ENCODE measurements at places on chromosomes 16 and 17. TPM values are rescaled to one million over a fixed set of nuclear protein-coding genes. Genes with fewer than 3 reads are reported as not detected.

The HOXB4 gene
- total RNA-seq, result 8.9 TPM

The GRAPL gene
- under 0.01 TPM for total RNA-seq

The DRC3 gene
- total RNA-seq, result 0.33 TPM

The HBQ1 gene
- total RNA-seq, result not detected

The TSPAN10 gene
- 3.0 TPM for total RNA-seq

The IL21R gene
- 7.4 TPM for total RNA-seq

The CD7 gene
- under 0.01 TPM for total RNA-seq

The ODAD4 gene
- total RNA-seq, result 1.3 TPM

DNA sequence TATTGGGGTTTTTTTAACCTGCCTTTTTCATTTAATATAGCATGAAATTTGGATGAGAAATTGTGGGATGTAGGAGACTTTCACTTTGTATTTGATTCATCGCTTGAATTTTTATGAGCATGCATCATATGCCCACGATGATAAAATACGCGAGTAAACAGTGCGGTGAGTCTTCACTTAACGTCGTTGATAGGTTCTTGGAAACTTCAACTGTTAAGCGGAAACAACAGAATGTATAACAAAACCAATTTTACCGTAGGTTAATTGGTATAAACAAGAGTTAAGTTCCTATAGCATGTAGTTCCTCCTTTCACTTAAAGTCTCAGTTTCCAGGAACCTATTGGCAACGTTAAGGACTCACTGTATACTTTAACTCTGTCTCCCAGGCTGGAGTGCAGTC lies 28.7 kb downstream of the MMP15 start:
- no peak for DNase-seq

DNA sequence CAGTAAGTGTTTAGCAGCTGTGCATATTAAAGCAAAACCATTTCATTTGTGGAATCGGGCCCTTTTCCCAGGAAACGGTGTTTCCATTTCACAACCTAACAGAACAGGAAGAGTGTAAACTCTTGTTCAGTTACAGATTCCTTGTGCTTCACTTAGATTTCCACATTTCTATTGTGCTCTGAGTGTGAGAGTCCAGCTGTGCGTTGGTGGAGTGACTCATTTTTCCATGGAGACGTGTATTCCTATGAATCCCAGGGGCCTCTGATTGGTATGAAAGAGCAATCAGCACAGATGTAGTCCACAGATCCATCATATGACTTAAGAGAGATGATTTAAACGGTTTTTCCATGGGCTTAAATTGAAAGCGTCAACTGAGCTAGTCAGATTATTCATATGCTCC lies 13.3 kb upstream of the CAVIN1 start:
- peak; percentile 99 for DNase-seq

GRCh38 chr17:40303009-40303657 lies 5.8 kb upstream of the RARA start:
- peak; percentile 85 for DNase-seq

GRCh38 chr16:4505356-4506147 lies 29.4 kb downstream of the HMOX2 start:
- no peak for DNase-seq

GRCh38 chr17:40086150-40087044 lies 14.0 kb downstream of the NR1D1 start:
- peak; percentile 49 for DNase-seq

GRCh38 chr17:13643180-13643579 lies 41.5 kb upstream of the HS3ST3A1 start:
- DNase-seq, result no peak

- DNase-seq, result peak; percentile 95
Measured at GRCh38 chr17:40284085-40284713, 3.5 kb upstream of the CDC6 start.

DNA sequence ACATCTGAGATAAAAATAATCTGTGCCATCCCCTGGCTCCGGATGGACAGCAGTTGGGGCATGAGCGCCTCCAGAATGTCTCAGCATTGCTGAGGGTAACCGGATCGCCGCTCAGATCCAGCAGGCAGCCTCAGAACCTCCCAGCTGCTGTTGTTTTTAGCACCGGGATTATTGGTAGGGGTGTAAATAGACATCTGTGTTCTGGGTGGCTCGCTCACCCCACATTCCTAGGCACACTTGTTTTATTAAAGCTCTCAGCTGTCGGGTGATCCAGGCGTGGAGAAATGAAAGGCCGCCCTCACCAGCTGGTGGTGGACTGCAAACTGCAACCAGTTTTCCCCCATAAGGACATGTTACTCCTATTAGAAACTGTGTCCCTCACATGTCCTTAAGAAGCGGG lies 32.1 kb downstream of the MYH3 start:
- DNase-seq, result no peak

DNA sequence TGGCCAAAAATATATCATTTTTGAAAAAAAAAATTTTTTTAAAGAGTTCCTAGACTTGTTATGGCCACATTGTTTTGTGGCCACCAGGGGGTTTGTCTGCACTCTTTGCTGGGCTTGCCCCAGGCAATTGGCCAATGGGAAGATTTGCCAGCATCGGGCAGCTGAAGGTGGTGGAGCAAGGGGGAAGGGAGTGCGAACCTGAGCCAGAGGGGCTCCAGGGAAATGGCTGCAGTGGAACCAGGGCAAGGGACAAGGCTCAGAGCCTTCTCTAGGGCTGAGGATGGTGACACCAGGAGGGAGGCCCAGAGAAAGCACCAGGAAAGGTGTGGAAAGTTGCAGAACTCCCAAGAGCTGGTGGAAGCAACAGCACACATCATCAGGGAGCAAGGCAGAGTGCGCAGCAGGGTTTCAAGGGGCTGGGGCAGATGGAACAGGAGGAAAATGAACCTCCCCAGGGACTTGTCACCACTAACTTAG lies 15.5 kb upstream of the CMIP start:
- DNase-seq, result peak; percentile 56

DNA sequence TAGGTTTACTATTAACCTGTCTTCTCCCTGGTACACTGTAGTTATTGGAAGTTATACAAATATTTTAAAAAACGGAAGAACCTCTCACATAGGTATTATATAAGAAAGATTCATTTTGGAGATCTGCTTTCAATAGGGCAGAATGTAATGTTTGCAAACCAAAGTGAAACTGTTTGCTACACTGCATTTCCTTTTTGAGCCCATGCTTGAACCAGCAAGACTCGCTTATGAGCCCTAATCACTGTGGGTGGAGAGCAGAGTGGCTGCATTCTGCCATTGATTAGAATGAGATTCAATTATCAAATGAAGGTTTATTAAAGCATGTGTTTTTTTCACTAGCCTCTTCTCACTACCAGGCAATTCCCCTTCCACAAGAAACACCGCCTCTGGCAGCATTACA lies 589.7 kb downstream of the CDH11 start:
- no peak for DNase-seq

DNA sequence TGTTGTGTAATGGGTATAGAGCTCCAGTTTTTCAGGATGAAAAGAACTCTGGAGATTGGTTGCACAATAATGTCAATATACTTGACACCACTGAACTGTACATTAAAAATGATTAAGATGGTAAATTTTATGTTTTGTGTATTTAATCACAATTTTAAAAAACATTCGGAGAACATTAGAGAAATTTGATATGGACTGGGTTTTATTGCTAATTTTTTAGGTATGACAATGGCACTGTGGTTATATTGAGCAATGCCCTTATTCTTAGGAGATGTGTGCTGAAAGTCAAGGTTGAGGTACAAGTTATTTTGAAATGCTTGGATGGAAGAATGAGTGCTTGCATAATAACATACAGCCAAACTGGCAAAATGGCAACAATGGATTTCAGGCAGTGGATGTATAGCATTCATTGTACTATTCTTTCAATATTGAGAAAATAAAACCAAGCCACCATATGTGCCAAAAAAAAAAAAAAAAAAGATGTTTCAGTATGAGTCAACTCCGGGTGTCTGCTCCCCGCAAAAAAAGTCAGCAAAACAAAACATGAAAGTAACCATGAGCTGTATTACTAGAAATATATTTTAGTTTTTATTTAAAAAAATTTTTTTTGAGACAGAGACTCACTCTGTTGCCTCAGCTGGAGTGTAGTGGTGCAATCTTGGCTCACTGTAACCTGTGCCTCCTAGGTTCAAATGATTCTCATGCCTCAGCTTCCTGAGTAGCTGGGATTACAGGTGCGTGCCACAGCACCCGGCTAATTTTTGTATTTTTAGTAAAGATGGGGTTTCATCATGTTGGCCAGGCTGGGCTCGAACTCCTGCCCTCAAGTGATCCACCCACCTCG lies 19.8 kb downstream of the HOXB1 start:
- DNase-seq, result peak; percentile 90

DNA sequence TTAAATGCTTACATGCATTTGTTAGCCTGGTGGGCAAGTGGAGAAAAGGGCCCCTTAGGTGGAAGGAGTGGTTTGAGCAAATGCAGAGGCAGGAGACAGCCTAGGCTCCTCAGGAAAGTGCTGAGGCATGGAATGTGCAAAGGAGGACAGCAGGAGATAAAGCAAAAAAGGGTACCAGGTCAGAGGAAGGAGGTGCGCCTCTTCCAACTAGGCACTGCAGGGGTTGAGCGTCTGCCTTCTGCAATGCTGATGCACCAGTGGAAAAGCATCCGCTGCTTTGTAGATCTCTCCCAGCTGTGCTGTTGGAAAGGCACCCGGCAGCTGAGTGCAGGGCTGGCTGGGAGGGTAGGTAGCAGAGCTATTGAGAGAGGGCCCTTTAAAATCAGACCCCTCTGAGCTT lies 287.0 kb upstream of the XYLT1 start:
- no peak for DNase-seq

- DNase-seq, result no peak
Measured at GRCh38 chr17:29867643-29868181, 62.3 kb downstream of the SSH2 start.

DNA sequence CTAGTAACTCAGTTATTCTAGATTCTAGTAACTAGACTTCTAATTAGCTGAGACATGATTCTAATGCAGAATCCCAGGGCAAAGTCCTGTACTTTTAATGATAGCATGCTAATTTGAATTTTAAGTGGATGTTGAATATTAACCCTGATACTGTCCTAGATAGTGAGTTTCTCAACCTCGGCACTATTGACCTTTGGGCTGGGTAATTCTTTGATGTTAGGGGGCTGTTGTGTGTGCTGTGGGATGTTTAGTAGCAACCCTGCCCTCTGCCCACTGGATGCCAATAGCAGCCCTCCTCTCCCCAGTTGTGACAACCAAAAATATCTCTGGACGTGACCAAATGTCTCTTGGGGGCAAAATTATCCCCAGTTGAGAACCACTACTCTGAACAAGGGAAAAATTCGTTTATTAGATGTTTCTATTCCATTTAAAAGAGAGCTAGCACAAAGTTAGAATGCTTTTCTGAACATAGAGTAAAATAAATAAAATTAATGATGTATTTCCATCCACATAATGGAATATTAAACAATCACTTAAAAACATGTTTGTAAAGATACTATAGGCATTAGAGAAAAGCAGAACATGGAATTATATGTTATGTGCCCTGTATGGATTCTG lies 30.2 kb downstream of the SALL1 start:
- no peak for DNase-seq
